Activated CD8-positive, alpha-beta T cell treated with anti-CD3 and anti-CD28 coated beads for 36 hours (primary cell): ENCODE measurements at places on chromosomes 6 and 20.
A peak's percentile ranks its signal among the peaks of the same experiment; 100 is the strongest.

DNA sequence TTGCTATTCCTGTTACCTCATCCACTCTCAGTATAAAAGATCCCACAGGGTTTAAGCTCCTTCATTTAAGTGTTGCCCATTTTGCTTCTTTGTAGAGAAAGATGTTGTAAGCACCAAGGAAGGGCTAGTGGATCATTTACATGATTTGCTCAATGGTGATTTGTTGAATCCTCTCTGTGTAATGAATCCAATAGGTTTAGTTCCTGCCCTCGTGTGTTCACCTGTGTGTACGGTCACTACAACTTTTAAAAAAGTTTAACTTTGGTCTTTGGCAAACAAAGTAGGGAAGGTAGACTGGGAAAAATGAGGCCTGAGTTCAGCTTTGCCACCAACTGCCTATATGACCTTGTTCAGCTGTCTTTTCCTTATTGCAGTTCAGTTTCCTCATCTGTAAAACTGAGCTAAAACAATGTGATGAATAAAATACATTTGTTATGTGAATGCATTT is 51.5 kb downstream of the DHX35 start:
- DNase-seq: no peak

DNA sequence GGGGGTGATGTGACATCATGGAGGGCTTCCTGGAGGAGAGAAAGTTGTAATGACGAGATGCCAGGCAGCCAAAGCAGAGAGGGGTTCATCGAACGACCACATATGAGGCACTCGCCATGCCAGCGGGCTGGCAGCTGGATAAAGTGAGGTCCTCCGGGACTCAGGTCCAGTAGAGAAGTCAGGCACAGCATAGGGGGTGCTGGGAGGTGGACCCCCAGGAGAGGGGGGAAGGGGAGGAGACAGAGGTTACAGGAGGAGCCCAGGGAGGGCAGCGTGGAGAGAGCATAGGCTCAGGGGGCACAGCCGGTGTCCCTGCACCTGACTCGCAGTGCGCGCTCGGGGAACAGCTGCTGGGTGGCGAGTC is 174.7 kb downstream of the BMP7 start:
- peak; percentile 21 for DNase-seq

GRCh38 chr6:35128496-35128895 is 12.6 kb downstream of the TCP11 start:
- no peak for DNase-seq

- no peak for DNase-seq
Measured at GRCh38 chr6:7556394-7557106, 15.1 kb downstream of the DSP start.
